ENCODE measurements at places on chromosomes 7 and 10.

DNA sequence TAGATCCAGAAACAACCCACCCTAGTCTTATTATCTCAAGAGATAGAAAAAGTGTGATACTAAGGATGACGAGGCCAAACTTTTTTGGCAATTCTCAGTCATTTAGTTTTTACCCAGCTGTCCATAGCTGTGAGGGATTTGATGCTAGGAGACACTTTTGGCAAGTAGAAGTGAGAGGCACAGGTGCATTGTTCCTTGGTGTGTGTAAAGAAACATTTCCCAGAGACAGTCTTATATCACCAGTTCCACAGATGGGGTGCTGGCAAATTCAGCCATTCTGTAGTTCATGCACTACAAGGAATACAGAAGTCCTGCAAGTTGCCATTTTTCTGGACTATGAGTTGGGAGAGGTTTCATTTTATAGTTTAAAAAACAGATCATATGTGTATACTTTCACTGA, 403.3 kb upstream of the GHITM start:
- DNase-seq: no peak

DNA sequence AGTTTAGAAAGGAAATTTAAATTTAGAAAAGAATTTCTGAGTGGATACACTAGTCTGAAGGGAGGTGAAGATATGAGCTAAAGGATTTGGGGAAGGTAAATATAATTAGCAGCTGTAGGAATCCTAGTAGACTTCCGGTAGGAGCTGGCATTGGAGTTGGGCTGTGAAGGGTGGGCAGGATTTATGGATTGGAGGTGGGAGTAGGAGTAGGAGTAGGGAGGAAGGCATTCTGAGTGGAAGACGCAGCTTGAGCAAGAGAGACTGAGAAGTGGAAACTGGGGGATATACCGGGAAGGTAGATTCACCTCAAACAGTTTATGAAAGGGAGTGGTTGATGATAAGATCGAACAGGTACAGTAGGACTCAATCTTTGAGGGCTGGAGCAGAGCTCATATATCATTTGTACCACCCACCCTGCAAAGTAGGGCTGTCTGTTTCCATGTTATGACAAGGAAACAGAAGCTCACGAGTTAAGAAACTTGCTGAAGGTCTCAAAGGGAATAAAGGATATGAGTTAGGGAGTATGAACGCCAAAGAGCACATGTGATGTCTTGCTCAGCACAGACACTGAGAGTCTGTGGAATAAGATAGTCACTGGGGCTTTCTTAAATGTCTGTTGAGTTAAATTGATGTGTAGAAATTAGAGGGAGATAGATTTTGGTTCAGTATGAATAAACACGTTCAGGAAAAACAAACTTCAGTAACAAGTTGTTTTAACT, 81.6 kb downstream of the RPS24 start:
- DNase-seq: no peak

DNA sequence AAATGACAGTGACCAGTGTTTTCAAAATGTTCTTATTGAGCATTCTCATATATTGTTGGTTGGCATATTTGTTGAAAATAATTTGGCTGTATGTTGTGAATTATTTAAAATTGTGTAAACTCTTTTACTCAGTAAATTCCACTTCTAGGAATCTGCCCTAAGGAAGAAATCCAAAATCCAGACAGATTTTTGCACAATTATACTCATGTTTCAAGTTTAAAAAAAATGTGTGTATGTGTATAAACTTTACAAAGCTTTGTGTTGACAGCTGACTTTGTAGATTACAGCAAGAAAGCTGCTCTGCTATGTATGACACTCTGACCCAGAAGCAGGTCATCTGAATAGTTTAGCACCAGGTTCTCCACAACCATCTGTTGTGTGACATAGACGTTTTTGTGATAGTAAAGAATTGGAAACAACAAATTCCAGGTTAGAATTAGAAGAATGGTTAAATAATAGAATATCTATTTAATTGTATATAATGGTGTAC, 21.6 kb downstream of the KIFBP start:
- DNase-seq: no peak

GRCh38 chr7:1141651-1142050, 18.3 kb downstream of the ZFAND2A start:
- no peak for DNase-seq

DNA sequence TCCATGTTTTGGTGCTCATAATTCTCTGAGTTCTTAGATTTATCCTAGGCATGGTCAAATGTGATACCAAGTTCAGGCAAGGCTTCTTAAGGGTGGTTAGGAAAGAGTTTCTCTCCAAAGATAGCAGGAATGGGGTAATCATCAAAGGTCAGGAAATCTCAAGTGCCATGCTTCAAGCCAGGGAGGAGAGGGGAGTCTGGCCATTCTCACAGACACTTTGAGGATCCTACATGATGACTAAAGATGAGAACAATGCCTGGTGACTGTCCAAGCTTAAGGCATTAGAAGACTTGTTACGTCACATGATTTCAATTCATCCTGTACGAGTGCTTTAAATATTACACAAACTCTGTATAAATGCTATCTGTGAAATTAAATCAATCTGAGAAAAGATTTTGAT, 59.4 kb downstream of the POM121L12 start:
- DNase-seq: no peak
